ENCODE measurements at places on chromosomes 11 and 22.
A peak's percentile ranks its signal among the peaks of the same experiment; 100 is the strongest.

GRCh38 chr22:29073618-29074275 is 912 bp downstream of the KREMEN1 start:
- DNase-seq = peak; percentile 11

- DNase-seq = no peak
Measured at GRCh38 chr22:42587588-42588175, 27.0 kb downstream of the POLDIP3 start.

GRCh38 chr11:11163669-11164333 is 189.2 kb downstream of the CSNK2A3 start:
- DNase-seq = no peak

DNA sequence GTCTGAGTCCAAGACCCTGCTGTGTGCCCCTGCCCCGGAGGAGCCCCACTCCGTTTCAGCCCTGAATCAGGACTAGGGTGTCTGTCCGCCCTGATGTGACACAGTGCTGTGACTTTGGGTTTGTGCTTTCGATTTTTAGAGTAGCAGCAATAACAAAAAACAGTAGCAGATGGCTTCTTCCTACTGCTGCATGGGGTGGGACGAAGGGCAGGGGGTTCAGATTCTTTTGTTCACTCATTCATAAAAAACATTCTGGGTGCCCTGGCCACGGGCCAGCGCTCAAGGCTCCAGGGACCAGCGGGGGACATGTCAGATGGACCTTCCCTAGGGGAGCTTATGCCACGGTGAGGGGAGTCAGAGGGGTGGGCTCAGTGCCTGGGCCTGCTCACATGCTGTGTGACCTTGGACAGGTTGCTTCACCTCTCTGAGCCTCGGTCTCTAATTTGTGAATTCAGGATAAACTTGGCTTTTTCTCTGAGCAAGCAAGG is 24.6 kb upstream of the PRR5 start:
- DNase-seq = no peak

- DNase-seq = no peak
Measured at GRCh38 chr22:44266796-44267760, 45.7 kb downstream of the SHISAL1 start.

- DNase-seq = no peak
Measured at GRCh38 chr11:14310679-14311078, 48.3 kb downstream of the RRAS2 start.

- DNase-seq = no peak
Measured at GRCh38 chr11:72352859-72353551, 81.3 kb downstream of the CLPB start.

DNA sequence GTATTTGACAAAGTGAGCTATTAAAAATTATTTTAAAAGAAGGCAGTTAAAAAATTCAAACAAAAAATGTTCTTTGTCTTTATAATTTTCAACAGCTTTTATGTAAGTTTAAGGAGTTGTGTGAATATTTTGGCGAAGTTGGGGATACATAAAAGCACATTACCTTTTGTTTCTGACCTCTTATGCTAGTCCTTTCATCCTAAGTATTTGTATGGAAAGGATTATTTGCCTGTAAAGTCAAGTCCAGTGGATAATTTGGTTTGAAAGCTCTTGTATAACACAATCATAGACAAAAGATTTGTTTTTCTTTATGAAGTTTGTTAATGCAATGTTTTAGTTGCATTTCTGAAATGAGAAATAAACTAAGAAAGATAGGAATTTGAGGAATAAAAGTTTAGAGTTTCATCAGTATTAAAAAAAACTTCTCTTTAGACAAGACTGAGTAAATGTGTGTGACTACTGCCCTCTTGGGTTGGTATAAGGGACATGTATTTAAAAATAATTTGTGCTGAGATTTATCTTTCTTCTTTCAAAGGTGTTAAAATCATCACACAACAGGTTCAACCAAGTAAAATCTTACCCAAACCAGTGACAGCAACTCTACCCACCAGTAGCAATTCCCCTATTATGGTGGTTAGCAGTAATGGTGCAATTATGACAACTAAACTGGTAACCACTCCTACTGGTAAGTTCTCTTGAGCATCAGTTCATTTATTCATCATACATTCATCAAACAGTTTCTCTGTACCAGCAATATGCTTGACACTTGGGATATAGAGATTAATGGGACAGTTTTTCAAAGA is 68.2 kb downstream of the EMSY start:
- DNase-seq = no peak

GRCh38 chr11:81959341-81959740 is 774.3 kb downstream of the FAM181B start:
- no peak for DNase-seq

- DNase-seq = no peak
Measured at GRCh38 chr22:18088825-18089568, 11.2 kb downstream of the PEX26 start.

- DNase-seq = no peak
Measured at GRCh38 chr11:78344676-78345075, 72.9 kb downstream of the GAB2 start.

- no peak for DNase-seq
Measured at GRCh38 chr11:14619603-14620531, 23.7 kb upstream of the PDE3B start.

DNA sequence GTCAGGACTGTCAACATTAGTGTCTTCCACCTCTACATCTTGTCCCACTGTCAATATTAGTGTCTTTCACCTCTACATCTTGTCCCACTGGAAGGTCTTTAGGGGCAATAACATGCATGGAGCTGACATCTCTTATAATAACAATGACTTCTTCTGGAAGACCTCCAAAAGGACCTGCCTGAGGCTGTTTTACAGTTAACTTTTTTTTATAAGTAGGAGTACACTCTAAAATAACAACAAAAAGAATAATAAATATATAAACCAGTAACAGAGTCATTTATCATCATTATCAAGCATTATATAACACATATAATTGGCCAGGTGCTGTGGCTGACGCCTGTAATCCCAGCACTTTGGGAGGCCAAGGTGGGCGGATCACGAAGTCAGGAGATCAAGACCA is 57.5 kb downstream of the PAK1 start:
- DNase-seq = no peak

DNA sequence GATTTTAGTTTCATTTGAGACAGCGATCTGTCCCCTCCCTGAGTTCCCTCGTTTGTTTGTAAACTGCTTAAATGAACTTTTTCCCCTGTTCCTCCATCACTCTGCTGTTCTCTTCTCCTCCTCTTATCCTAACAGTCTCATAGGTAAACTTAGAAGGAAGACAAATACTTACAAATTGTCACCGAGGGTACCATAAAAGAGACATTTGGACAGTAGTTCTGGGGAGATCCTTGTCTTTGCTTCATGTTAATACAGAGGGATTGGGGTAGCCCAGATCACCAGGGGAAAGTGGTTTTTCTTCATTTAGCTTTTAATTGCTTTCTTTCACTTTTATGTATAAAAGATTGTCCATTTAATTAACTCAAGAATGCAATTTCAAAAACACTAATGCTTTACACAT is 46.1 kb downstream of the ZBTB16 start:
- no peak for DNase-seq

GRCh38 chr11:79312617-79313529 is 128.0 kb downstream of the TENM4 start:
- DNase-seq = no peak

DNA sequence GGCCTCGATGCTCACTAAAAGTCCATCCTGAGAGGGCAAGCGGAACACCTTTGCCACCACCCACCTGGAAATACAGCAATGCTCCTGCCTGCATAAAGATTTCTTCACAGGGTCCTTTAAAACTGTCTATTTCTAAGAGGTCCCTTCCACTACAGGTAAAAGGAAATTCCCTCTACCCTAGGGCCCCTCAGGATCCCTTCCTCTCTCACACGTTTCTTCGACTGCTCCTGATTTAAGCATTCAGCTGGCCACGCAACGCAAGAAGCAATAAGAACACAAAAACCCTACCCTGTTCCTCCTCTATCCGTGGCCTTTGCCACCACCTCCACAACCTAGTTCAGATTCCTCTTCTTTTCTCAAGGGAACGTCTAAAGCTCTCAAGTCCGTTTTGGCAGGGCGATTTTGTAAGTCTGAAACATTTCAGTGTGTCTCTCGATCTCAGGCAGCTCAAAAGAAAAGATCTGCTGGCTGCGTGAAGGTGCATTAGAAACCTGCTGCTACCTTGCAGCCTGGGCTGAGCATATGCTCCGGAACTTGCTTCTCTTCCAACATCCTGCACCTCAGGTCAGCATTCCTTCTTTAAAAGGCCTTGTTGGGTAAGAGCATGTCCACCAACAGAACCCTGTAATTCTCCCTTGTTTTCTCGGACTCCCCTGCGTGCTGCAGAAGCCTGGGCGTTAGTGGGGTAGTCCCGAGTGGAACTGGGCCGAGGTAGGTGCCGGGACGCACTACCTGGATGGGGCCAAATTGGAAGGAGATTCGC is 1.6 kb downstream of the LGR4 start:
- DNase-seq = no peak

GRCh38 chr11:40170078-40170477 is 1289.4 kb downstream of the LRRC4C start:
- no peak for DNase-seq

DNA sequence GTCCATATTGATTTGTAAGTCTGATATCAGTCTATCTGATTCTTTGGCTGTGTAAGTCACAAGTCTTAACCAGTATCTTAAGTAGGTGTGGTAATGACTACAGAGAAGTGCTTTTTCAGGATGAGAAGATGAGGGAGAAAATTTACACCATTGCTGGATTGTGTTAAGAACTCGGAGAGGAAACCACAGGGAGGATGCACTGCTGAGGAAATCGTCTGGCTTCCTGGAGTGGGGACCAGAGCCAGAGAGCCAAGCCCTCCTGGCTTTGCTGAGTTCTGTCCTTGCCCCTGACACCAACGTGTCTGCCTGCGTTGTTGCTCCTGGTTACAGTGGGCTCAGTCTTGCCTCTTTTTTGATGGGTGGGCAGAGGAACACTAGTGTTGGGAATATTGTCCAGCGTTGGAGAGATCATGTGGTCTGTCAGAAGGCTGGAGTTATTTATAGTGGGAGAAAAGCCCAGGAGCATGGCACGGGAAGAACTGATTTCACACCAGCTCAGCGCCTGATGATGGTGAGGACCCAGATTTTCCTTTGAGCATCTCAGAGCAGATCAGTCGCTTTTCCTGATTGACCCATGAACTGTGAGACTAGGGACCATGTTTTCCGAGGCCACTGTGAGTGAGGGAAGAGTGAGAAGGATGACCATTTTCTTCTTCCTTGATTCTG is 29.6 kb downstream of the MARK2 start:
- DNase-seq = no peak

- no peak for DNase-seq
Measured at GRCh38 chr11:35785287-35786167, 123.0 kb downstream of the TRIM44 start.

- no peak for DNase-seq
Measured at GRCh38 chr11:1162491-1163311, 4.9 kb downstream of the MUC5AC start.

GRCh38 chr11:72799441-72799840 is 5.6 kb upstream of the STARD10 start:
- no peak for DNase-seq

- no peak for DNase-seq
Measured at GRCh38 chr11:69563946-69564775, 76.8 kb upstream of the CCND1 start.

DNA sequence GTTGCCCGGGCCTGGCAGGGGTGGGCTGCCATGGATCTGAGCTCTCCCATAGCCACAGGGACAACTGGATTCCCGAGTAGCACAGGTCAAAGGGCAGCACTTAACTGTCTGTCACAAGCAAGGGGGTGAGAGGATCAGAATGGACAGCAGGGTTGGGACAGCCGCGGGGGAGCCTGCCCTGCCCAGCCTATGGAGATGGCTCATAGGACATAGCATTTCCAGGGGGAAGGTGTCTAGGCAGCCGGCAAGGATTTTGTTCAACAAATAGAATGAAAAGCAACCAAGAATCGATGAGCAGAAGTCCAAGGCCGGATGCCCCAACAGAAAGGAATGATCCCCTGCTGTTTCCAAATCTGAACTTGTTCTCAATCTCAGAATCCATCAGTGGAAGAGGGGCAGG is 92.9 kb downstream of the RPS6KA4 start:
- DNase-seq = no peak

DNA sequence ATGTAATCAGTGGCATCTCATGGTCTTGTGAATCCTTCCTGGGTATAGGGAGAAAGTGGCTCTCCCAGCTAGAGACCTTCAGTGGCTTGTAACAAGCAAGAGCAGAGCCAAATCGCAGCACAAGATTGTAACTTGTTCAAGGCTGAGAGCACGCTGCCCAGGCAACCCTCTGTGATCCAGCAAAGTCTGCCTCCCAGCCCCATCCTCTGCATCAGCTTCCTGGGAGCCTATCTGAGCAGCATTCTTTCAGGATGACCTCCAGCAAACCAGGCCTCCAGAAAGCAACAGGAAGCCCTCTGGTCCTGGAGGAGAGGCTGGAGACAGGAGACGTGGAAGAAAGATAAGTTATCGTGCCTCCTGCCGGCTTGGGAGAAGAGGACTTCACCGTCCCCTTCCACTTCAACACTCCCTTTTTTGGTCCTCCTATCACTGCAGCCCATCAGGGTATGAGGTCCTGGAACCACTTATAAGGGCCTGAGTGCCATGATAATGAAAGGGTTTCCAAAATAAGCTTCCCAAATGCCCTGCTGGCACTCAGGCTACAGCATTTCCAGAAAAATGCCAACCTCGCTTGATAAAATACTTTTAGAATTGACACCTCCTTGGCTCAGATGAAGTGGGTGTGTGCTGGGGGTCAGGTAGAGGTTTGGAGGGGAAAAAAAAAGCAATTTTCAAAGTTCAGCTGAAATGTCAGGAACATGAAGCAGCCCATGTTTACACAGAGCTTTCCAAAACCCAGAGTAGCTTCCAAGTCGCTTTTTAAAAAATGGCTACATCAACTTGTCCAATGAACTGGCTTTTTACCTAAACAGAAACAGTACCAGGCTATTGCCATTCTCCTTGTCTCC is 80.2 kb downstream of the PLEKHA7 start:
- DNase-seq = no peak

DNA sequence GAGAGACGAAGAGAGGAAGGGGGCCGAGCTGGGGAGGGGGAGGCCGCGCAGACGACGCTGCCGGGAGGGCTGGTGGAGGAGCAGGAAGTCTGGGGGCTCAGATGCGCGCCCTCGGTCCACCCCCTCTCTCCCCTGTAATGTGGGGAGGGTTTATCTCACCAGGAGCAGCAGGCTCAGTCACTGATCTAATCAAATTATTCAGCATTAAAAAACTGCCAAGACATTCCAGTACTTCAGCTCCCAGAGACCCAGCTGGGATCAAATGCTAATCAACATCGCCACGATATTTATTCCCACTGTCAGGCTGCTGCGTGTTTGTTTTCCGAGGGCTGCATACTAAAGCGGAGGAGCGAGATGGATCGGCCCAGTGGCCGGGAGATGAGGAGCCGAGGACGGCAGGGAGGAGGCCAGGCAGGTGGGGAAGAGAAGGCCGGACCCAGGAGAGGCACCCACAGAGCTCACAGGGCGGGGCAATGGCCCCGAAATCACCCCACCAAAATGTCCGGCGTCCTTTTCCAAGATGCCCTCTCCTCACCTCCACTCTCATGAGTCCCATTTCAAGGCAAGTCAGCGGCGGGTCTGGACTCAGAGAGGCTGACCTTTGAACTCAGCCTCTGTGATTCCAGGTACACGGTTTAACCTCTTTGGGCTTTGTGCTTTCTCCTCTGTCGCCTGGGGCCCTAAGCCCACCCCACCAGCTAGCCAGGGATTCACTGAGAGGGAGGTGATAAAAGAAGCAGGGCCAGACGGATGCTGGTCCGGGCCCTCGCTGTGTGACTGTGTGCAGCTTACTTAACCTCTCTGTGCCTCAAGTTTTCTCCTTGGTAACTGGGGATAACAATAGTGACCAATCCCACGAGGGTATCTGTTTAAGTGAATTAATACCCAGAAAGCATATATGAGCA is 502.1 kb downstream of the MN1 start:
- no peak for DNase-seq
